ENCODE measurements at places on chromosomes 2 and 18.

DNA sequence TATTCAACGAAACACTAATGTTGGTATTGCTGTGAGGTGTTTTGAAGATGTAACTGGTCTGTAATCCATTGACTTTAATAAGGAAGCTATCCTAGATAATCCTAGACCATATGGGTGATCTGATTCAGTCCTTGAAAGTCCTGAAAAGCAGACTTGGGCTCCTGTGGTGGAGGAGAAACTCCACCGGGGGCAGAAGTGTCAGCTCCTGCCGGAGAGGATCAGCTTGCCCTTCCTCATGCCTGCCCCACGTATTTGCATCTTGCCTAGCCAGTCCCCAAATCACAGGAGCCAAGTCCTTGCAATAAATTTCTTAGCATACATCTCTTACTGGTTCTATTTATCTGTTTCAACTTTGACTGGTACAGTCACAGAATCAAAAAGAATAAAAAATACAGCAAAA lies 144.2 kb upstream of the DLGAP1 start:
- no peak for DNase-seq

DNA sequence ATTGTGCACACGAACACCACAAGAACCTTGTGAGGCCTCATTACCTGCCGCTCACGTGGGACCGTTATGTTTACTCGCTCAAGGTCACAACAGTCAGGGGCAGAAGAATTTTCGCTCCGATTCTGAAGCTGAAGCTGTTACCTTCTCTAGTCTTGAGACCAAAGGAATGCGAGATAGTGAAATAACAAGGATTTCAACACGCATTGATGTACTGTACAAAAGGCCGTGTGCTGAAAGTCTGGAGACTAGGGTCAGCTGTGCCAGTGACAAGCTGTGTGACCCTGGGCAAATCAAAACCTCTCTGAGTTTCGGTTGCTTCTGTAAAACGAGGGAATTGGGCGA lies 583 bp downstream of the NEMP2 start:
- peak; percentile 44 for DNase-seq

DNA sequence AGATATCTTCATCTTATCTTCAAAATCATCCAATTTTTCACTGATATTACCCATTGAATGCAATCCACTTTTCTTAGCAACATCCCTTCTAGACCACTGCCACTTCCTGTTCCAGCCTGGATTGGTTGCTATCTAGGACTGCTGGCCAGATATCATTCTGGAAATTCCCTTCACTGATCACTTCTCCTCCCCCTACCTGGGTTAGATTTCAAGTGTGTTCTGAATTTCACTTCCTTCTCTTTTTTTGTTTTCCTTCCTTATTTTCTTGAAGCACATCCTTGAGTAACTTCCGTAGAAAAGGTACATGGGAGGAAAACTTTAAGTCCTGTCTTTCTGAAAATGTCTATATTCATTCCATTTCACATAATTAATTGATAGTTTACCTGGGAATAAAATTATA lies 82.0 kb upstream of the IL1R2 start:
- no peak for DNase-seq

DNA sequence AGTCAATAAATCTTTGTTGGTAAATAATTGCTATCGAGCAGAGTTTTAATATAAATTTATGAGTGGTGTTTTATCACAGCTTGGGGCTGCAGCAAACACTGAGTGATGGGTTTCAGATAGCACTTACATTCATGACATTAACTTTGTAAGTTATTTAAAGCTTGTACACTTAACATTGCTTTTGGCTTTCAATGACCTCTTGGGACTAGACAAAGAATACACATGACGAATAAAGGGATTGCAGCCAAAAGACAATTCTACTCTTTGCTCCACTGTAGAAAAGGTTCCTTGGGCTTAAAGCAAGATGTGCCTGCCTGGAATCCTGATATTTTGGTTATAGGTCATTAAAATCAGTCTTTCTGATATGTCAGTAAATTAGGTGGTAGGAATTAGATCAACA lies 299.5 kb downstream of the GBX2 start:
- DNase-seq = no peak

DNA sequence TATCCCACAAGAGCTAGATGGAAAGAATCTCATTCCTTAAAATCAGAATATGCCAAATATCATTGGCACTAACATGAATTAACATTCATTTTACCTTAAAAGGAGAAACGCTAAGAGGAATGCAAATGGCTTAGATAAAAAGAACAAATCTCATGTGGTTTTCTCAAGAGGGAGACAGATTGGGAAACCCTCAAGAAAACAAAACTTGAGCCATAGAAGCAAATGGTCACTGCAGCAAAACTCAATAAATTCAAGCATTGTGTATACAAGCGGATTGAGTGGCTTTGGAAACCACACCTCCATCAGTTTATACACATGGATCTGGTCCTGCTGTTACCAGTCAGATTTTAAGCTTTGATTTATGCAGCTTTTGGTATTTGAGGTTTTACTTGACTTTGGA lies 1331.8 kb upstream of the ZEB2 start:
- DNase-seq = no peak

DNA sequence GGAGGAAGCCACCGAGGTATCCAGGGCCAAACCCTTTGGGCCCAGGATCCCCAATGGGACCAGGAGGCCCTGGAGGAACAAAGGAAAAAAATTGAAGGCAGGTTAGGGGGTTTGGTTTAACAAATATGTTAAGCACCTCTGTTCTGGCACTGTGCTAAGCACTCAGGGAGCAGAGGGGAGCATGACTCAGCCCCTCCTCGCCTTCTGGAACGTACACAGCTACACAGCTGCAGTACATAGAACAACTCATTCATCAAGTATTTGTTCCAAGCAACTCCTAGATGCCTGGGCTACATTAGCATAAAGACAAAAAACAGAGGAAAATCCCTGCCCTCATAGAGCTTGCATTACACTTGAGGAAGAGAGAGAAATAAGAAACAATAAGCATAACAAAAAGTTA lies 153.6 kb downstream of the COL4A4 start:
- no peak for DNase-seq

GRCh38 chr2:107358362-107358761 lies 468.3 kb upstream of the RGPD4 start:
- DNase-seq = no peak
